ENCODE measurements at places on chromosomes 16 and 17. TPM values are rescaled to one million over a fixed set of nuclear protein-coding genes. Genes with fewer than 3 reads are reported as not detected.

GRCh38 chr16:88905563-88905962 is 39.1 kb upstream of the PABPN1L start:
- peaks cover 16% of the 10 kb centered on the region for H3K27me3 ChIP-seq
- no peaks in the 10 kb centered on the region for H3K36me3 ChIP-seq
- DNase-seq: no peak
- H3K4me3 ChIP-seq: no peak overlapping the region
- H3K4me1 ChIP-seq: no peaks in the 10 kb centered on the region

DNA sequence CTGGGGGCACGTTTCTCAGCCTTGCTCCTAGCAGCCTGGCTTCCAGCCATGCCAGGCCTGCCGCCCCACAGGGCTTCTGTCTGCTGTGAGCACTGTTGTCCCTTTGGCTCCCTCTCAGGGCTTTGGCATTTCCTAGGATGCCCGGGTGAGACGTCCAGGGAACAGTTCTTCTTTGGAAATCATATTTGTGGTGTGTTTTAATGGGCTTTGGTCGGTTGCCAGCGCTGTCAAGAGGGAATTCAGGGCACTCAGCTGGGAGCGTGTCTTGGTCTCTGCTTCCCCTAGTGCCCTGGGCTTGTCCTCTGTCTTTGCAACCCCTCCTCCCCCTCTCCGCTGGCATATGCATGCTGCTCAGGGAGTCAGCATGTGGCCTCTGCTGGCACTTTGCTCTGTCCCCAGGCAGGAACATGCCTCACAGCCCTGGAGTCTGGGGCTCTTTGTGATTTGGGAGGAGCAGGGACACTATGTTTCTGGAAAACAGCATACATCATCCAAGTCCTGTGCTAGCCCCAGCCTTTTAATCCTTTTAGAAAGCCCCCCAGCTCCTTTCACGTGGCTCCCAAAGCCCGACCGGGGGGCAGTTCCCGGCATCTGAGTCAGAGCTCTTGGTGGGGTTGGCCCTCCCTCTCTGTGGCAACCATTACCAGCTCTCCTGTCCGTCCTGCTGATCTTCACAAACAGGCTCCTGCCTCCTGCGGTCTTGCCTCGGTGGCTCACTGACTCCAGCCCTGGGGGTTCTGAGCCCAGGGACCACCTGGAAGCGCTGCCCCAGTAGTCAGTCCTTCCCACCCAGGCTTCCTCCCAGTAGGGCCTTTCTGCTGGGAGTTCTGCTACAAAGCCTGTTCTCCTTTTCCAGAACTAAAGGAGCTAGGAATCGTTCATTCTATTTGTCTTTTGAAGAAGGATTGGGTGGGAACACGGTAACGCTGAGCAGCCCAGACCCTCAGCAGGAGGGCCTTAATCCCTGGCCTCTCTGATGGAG is 26.7 kb downstream of the SAP30BP start:
- no peak overlapping the region for H3K27ac ChIP-seq
- peaks cover 37% of the 10 kb centered on the region for H3K36me3 ChIP-seq
- peak; percentile 56 for DNase-seq

GRCh38 chr16:4623593-4623992 is 1.0 kb upstream of the MGRN1 start:
- H3K27me3 ChIP-seq: no peaks in the 10 kb centered on the region
- 0 out of 2 replicates have a peak, but pooled peaks cover 2% of the 10 kb centered on the region for H3K36me3 ChIP-seq
- H3K27ac ChIP-seq: no peak overlapping the region
- DNase-seq: no peak

DNA sequence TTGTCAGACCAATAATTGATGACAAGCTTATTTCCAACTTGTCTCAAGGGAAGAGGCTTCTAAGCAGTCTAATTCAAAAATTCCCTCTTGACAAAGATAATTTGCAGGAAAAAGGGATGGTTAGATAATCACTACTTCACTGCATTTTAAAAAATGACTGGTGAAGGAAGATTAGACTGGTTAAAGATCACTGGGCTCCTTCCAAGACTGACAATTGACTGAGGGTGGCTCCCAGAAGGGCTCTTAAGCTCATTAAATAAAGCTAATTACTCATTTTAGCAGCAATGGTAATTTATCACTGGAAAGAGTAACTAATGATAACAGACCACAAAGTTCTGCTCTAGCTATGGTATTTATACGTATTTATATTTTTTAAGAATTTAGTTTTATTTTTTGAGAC is 4.4 kb upstream of the HEATR3 start:
- no peak overlapping the region for H3K27ac ChIP-seq
- no peaks in the 10 kb centered on the region for H3K36me3 ChIP-seq
- no peaks in the 10 kb centered on the region for H3K4me1 ChIP-seq
- no peak overlapping the region for H3K4me3 ChIP-seq
- no peak for DNase-seq
- no peaks in the 10 kb centered on the region for H3K27me3 ChIP-seq

GRCh38 chr17:9406046-9406606 is 169.5 kb downstream of the STX8 start:
- peak; percentile 49 for DNase-seq
- H3K4me1 ChIP-seq: peaks cover 2% of the 10 kb centered on the region
- no peaks in the 10 kb centered on the region for H3K27me3 ChIP-seq

DNA sequence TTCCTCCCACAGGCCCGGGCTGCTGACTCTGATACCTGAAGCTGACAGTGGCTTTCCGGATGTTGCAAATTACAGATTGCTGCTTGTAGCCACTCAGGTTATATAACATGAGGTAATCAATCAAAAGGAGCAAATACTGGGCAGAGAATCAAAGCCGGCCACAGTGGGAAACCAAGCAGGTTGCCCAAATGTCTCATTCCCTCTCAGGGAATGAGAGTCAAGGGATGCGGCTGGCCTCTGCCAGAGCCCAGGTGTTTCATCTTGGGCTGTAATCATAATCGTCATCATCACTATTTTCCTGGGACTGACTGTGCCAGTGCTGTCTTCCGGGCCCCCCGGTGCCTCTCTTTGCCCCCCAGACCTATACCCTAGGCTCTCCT is 292.4 kb upstream of the FOXF1 start:
- no peaks in the 10 kb centered on the region for H3K27me3 ChIP-seq
- peaks cover 31% of the 10 kb centered on the region for H3K4me1 ChIP-seq
- DNase-seq: no peak
- H3K4me3 ChIP-seq: no peak overlapping the region

DNA sequence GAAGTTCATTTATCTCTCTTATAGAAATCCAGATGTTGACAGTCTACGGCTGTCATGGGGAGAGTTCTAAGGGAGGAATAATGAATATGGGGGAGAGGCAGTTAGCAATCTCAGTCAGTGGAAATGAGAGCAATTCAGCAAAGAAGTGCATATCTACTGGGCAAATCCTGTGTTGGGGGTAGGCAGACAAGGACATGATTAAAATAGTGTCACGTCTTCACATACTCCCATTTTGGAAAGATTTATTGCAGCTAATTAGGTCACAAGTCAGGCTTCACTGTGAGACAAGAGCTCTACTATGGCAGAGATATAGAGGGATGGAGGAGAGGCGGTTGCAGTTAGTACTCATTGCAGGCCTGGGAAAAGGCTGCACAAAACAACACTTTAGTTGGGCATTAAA is 29.8 kb downstream of the LRRC36 start:
- no peak overlapping the region for H3K4me3 ChIP-seq
- H3K27ac ChIP-seq: no peak overlapping the region
- H3K36me3 ChIP-seq: no peaks in the 10 kb centered on the region

- H3K27me3 ChIP-seq: no peaks in the 10 kb centered on the region
- H3K27ac ChIP-seq: no peak overlapping the region
- no peak overlapping the region for H3K4me3 ChIP-seq
- H3K36me3 ChIP-seq: peaks cover 16% of the 10 kb centered on the region
- DNase-seq: no peak
- H3K4me1 ChIP-seq: peaks cover 15% of the 10 kb centered on the region
Measured at GRCh38 chr17:562174-562573, 152.5 kb downstream of the VPS53 start.

- peak overlapping the region; percentile 85 for H3K27ac ChIP-seq
- no peaks in the 10 kb centered on the region for H3K36me3 ChIP-seq
- H3K27me3 ChIP-seq: no peaks in the 10 kb centered on the region
- H3K4me1 ChIP-seq: peaks cover 26% of the 10 kb centered on the region
- peak; percentile 98 for DNase-seq
- no peak overlapping the region for H3K4me3 ChIP-seq
Measured at GRCh38 chr17:72683506-72684404, 408.7 kb downstream of the SLC39A11 start.

DNA sequence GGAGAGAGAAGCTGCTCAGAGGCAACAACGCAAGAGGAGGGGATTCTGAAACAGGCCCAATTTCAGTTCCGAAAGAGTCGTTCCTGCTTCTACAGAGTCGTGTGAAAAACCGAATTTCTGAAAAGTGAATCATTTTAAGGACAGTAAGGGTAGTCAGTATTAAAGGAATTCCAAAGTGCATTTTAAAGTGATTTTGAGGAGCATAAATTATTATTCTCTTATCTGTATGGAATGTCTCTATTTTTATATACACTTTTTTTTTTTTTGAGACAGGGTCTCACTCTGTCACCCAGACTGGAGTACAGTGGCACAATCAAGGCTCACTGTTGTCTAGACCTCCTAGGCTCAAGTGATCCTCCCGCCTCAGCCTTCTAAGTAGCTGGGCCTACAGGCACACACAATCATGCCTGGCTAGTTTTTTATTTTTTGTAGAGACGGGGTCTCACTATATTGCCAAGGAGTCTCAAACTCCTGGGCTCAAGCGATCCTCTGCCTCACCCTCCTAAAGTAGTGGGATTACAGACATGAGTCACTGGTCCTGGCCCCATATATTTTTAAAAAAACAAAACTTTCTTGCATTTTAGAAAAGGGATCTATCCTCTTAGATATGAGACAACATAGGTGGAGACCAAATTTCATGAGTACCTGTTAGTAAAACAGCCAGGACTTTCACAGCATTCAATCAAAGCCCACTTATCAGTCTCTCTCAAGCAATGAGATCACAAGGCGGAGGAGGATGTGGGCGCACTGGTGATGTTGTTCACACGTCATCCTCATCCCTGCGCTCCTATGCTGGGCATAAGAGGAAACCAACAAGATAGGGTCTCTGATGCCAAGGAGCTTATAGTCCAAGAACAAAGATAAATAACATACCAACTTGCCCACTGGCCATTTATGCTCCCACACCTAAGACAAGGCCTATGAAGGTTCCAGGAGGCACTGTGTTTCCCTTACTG is 53.2 kb downstream of the SMG6 start:
- no peaks in the 10 kb centered on the region for H3K27me3 ChIP-seq
- peaks cover 11% of the 10 kb centered on the region for H3K4me1 ChIP-seq
- peaks cover 3% of the 10 kb centered on the region for H3K36me3 ChIP-seq

- H3K27me3 ChIP-seq: peaks cover 13% of the 10 kb centered on the region
- H3K27ac ChIP-seq: no peak overlapping the region
- H3K36me3 ChIP-seq: no peaks in the 10 kb centered on the region
- peak; percentile 79 for DNase-seq
Measured at GRCh38 chr16:1870365-1871082, 1.4 kb downstream of the MEIOB start.

DNA sequence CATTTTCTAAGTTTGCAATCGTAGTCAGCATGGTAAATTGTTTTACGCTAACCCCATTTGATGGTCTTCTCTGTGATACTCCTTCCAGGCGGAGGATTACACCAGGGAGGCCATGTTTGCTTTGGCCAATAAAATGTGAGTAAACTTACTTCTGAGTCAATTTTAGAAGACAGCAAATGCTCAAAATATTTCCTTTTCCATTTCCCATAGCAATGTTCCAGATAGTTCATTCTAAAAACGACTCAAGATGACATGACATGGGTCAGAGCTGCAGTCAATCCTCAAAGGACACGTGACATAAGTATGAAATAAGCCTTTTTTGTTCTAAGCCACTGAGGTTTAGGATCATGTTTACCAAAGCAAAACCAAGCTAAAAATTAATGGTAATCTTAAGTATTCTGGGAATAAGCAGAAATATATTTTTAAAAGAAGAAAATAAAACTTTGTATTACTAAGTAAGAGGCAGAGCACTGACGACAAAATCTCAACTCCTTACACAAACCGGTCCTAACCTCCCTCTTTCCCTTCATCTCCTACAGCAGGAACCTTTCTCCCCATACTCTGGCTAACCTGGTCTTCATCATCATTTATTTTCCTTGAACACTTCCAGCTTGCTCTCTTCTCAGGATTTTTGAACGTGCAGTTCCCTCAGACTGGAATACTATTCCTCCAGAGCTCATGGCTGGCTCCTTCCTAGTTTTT is 266.2 kb downstream of the CEP112 start:
- H3K36me3 ChIP-seq: no peaks in the 10 kb centered on the region
- peak; percentile 10 for DNase-seq
- H3K4me1 ChIP-seq: no peaks in the 10 kb centered on the region
- H3K27me3 ChIP-seq: no peaks in the 10 kb centered on the region
- H3K4me3 ChIP-seq: no peak overlapping the region

- H3K4me1 ChIP-seq: no peaks in the 10 kb centered on the region
- H3K36me3 ChIP-seq: no peaks in the 10 kb centered on the region
- H3K4me3 ChIP-seq: no peak overlapping the region
- DNase-seq: no peak
Measured at GRCh38 chr17:65093930-65094329, 37.4 kb upstream of the GNA13 start.

DNA sequence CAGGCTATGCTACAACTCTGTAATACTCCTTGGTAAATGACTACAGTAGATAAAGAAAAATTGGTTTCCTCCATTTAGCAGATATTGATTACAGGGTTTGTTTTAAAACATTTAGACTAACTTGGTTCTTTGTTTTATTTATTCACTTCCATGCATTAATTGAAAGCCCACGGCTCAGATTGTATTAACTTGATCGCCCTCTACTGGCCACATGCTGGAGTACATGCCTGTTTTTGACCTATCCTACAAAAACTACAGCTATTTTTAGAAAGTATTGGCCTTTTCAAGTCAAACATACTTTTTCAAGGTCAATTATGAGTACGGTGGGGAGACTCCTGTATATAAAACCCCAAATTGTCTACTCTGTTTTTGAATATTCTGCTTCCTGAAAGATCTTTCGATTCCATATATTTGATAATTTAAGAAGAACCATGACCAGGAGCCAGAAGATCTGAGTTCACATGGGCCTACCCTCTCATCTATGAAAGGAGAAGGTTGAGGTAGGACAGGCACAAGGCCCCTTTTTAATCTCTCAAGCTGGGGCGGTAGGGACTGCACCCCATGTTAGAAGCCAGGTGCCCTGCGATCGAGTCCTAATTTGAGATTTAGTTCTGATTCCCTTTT is 51.8 kb downstream of the CA10 start:
- H3K4me1 ChIP-seq: no peaks in the 10 kb centered on the region
- no peak for DNase-seq
- H3K4me3 ChIP-seq: no peak overlapping the region

- no peaks in the 10 kb centered on the region for H3K4me1 ChIP-seq
- no peaks in the 10 kb centered on the region for H3K27me3 ChIP-seq
- DNase-seq: no peak
- no peak overlapping the region for H3K27ac ChIP-seq
Measured at GRCh38 chr16:58931436-58931835, 197.3 kb upstream of the GOT2 start.

GRCh38 chr17:8459107-8459506 is 23.4 kb downstream of the NDEL1 start:
- no peak overlapping the region for H3K27ac ChIP-seq
- no peak overlapping the region for H3K4me3 ChIP-seq
- no peaks in the 10 kb centered on the region for H3K27me3 ChIP-seq
- H3K36me3 ChIP-seq: peaks cover 59% of the 10 kb centered on the region
- no peak for DNase-seq
- no peaks in the 10 kb centered on the region for H3K4me1 ChIP-seq

Gene ZNF500
- 7.3 TPM for polyA plus RNA-seq

Gene PITPNM3
- polyA plus RNA-seq: 2.0 TPM

Measured in IMR-90 (cell line).